Inflammatory macrophage (primary cell): ENCODE measurements at places on chromosomes 16 and 17.

DNA sequence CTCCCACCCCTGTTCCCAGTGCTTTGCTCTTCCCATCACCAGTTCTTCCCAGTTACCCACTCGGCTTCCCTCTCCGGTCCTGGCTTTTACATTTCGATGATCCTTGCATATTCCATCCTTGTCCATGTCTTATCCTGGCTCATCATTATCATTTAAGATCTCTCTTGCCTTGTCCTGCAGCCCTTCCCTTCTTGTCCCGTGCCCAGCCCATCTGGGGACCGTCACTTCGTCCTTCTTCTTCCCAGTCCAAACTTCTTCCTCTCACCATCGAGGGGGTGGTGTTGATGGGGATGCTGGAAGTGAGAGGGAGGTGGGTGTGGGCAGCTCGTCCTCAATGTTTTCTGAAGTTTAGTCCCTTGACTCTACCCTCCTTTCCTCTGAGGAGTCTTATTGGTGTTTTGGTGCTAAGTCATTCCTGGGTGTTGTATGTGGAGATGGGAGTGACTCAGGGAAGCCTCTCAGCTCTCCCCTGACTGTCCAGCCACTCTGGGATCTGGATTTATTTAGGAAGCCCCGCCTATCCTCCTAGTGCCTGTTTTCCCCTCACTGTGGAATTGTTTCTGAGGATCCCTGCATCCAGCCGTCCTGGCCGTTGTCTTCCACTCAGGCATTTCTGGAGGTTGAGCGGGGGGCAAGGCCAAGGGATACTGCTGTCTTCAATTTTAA is 975 bp downstream of the SNX29 start:
- DNase-seq: peak; percentile 22

DNA sequence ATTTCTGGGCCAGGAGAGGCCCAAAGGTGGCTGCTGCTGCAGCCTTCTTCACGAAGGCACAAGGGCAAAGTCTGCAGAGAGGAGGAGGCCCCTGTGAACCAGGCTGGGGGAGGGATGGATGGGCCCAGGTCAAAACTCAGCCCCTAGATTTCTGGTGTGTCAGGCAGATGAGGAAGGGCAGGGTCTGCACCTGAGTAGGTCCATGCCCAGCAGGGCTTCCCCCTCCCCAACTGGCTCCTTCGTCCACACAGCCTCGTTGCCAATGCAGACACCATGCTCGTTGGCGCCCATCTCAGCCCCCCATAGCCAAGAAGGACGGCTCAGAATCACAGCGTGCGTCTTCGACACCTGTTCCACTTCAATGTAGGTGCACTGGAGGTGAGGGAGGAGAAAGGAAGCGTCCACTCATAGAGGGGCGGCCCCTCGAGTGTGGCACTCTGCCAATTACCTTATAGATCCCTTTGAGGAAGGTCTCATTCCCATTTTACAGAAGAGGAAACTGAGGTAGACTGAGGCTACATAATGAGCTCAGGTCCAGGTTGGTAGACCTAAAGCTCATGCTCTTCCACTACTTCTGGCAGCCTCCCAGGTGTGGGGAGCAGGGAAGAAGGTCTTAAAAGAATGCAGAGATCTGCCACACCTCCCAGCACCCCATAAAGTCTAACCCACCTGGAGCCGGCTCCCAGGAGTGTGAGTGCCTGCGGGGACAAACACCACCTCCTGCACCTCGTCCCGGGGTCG is 902 bp downstream of the SCRN2 start:
- no peak for DNase-seq

- DNase-seq: no peak
Measured at GRCh38 chr17:48997827-48998586, 822 bp downstream of the IGF2BP1 start.

DNA sequence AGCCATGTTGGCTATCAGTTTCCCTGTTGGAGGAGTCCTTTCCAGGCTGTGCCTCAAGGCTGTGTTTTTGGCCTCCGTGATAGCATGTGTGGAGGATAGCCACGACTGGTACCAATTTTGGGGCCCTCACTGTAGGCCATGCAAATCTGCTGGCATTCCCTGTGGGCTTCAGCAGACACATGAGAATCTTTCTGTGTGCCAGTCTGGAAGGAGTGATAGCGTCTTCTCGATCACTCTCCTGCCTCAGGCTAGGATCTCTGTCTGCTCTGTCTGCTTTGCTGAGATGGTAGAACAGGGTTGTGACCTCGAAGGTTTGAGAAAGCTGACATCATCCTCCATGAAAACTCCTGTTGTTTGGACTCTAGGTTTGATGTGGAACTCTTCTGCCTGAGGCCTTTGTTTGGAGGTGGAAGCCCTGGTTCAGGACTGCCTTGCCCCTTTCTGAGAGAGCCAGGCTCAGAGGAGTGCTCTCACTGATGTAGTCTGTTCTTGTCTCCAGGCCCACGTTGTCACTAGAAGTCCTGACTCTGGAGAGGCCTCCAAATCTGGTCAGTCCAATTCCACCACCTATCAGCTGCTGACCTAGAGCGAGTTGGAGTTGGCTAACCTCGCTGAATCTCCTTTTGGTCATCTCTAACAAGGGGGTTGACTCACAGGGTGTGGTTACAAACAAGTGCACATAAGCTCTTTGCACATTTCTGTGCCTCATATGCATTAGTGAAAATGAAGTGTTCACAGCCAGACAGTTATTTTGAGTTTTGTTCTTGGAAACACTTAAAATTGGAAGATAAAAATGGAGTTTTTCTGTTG is 12.1 kb upstream of the EDC4 start:
- DNase-seq: peak; percentile 20

DNA sequence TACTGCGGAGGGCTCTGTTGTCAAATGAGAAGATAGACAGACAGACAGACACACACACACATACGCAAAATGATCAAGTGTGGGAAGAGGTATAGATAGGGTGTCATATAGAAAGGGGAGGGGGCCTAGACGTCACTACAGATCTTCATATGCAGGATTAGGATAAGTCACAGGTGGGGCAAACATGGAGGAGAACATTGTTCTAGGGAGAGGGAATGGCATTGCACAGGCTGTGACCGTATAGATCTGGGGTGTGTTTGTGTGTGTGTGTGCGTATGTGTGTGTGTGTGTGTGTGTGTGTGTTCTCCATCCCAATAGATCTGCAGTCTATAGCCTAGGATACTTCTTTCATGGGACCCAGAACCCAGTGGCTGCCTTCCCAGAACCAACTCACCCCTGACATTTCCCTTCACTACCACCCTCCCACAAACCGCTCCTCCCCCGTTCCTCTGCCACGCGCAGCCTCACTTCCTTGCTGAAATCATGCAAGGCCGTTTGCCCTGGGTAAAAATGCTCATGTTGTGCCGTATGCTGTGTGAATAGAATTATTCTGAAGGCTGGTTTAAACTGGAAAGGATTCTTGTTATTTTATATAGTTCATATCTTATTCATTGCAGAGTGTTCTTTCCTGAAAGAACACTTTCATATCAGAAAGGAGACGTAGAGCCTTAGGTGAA is 50.5 kb upstream of the CCL1 start:
- peak; percentile 50 for DNase-seq
